Stimulated activated CD4-positive, alpha-beta T cell treated with anti-CD3 and anti-CD28 coated beads, Interleukin-15, amount 100 ng/mL, for 1 hour (primary cell): ENCODE measurements at places on chromosomes 2 and 18.

- DNase-seq = no peak
Observed at GRCh38 chr18:37668971-37669747, 103.6 kb upstream of the CELF4 start.

GRCh38 chr2:157620956-157621355 lies 7.7 kb downstream of the ACVR1C start:
- DNase-seq = no peak

DNA sequence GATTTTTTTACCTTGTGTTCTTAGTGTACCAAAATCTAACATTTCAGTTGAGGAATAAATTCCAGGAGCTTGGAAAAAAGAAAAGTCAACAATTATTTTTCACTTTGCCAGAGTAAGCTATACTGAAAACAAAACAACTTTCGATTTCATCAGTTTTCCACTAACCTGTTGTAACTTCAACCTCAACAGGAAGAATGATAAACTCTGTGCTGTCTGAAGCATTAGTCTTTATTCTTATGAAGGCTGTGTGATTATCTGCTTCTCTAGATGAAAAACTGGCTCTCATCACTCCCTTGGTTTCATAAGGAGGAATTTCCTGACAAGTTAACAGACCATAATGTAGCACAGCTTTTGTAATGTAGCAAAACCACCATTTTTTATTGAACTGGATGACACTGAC lies 121.2 kb downstream of the ZAP70 start:
- DNase-seq = no peak

GRCh38 chr2:213253162-213253561 lies 31.1 kb upstream of the SPAG16 start:
- DNase-seq = no peak
